ENCODE measurements at places on chromosomes 11 and 22.

GRCh38 chr11:131776211-131776610 lies 405.8 kb downstream of the NTM start:
- DNase-seq: no peak

GRCh38 chr11:11427542-11427941 lies 74.5 kb upstream of the CSNK2A3 start:
- peak; percentile 41 for DNase-seq

GRCh38 chr11:111603611-111604130 lies 1.4 kb downstream of the SIK2 start:
- DNase-seq: no peak

DNA sequence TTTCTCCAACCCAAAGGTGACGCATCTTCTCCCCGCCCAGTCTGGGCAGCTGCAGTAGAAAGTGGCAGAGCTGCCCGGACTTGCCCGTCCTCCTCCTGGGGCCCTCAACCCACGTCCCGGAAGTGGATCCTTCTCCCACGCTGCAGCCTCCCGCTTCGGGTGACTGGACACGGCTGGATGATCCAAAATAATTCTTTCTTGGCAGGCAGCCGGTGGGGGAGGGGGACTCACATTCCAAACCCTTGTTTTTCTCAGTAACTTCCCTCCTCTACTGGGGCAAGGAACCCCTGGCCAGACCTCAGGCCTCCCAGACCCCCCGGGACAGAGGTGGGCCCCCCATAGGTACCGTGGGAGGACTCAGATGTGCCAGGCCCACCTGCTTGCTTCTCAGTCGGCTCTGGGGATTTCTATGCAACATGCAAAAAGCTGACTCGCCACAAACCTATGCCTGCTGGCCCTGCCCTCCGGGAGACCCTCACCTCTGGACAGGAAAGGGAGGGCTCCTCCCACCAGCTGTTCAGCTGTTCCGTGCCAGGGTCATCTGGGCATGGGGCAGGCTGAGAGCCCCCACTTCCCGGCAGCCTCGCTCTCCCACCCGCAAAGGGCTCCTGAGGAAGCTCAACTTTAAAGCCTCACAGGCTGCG lies 1.4 kb downstream of the PLXNB2 start:
- peak; percentile 33 for DNase-seq

DNA sequence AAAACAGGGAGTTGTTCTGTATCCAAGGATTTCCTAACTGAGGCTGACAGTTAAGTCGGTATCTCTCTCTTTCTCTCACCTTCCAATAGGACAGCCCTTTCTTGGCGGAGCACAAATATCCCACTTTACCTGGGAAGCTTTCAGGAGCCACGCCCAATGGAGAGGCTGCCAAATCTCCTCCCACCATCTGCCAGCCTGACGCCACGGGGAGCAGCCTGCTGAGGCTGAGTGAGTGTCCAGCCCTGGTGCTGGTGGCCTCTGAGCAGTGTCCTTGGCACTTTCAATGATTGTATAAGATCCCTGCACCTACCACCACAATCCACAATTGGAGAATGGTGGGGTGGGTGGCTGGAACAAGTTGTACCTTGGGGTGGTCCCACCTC lies 33.7 kb downstream of the CYB5R2 start:
- peak; percentile 39 for DNase-seq

DNA sequence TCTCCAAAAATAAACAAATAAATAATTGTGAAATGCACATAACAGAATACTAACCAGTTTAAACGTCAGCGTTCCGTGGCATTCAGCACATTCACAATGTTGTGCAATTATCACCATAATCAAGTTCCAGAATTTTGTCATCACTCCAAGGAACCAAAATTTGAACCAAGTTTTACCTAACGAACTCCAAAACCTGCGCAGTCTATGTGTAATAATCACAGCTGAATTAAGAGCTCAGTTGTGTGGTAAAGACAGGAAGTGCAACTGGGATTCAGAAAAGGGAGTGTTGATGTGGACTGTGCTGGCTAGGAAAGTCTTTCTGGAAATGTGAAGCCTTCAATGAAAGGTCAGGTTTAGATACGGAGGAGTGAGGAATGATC lies 5.4 kb upstream of the MCAM start:
- no peak for DNase-seq

DNA sequence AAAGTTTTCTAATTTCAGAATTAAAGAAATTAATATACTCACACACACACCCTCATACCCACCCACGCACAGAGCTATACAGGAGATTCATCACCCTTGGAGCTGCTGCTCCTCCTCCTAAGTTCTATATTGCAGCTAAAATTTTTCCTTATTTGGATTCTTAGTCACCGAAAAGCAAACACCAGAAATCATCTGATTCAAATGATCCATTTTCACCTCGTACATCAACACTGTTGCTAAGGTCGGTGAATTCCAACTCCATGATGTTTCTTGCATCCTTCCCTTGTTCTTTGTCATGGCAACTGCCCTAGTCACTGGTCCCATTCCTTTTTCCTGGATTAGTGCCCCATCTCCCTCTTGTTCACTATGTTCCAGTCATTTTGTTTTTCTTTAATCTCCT lies 286.2 kb downstream of the GRM5 start:
- DNase-seq: no peak

GRCh38 chr11:1116666-1117390 lies 40.9 kb upstream of the MUC5AC start:
- no peak for DNase-seq

DNA sequence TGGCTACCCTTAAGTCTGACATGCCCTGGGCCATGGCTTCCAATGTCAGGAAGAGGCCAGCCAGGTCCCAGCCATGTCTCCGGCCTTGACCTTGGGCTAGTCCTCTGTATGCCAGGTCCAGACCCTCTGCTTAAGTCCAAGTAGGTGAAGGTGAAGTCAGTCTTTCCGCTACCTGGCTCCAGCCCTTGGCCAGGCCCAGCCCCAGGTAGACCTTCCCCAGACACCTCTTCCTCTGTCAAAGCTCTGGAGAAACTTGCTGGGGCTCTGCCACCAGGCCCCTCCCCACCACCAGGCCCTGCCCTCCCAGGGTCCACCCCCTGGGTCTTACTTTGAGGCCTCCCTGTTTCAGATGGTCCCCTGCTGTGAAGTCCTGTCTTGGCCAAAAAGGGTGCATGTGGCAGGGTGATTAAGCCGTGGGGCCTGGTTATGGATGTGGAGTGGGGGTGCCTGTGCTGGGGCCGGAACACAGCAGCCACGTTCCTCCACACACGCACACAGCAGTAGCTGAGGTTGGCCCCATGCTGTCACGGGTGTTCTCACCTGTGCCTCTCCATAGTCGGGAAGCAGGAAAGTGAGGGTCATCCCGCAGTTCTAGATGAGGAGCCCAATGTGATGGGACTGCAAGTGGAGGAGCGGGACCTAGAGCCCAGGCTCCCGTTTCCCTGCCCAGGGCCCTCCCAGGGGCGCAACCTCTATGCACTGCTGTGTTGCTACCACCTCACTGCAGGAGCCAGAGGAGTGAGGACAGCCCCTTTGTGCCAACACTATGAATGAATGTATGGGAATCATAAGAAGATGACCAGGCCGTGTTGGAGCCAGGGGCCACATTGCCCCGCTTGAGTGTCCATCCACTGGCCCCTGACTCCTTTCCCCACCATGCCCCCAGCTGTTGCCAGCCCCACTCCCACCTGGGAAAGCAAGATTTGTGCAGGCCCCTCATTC lies 72.2 kb downstream of the LINC01488 start:
- no peak for DNase-seq

DNA sequence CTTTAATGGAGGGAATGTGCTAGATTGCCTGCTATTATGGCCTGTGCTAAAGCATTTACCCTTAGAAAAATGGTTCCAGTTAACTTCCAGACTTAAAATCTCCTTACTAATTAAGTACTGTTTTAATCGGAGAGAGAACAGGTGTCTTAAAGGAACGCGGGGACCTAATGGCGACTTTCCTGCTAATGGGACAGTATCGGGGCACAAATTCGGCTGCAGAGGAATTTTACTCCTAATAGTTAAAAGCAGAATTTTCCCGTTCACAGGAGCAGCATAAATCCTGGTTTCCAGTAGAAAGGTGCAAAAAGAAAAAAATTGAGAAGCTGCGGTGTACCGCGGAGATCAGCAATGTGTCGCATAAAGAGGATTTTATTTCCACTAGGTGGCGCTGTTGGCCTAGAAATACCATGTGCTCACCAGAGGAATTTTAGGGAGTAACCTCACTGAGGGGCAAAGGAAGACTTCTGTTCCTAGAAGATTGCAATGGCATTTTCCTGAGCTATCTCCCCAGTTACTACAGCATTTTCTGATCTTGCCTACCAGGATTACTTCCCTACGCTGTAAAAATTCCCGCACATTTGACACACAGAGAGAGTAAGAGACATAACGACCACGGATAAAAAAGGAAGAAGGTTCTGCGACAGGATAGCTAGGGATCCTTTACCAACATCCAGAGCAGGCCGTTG lies 44.5 kb downstream of the ZNF280B start:
- DNase-seq: peak; percentile 87

- DNase-seq: peak; percentile 34
Measured at GRCh38 chr22:20751185-20751851, 22.6 kb upstream of the SERPIND1 start.

DNA sequence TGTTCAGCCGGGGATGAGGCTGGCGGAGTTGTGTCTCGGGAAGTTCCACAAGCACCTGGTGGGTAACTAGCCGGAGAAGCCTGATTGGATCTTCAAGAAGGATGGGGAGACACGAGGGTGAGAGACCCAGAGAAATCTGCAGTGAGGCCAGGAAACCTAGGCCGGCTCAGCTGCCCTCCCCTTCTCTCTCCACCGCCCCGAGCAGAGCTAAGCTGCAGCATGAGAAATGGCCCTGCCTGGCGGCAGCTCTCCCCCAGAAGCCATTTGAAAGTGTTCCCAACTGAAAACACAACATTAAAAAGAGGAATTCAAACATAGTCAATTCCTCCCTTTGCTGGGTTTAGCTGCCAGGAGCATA lies 77.8 kb upstream of the SHISAL1 start:
- no peak for DNase-seq

DNA sequence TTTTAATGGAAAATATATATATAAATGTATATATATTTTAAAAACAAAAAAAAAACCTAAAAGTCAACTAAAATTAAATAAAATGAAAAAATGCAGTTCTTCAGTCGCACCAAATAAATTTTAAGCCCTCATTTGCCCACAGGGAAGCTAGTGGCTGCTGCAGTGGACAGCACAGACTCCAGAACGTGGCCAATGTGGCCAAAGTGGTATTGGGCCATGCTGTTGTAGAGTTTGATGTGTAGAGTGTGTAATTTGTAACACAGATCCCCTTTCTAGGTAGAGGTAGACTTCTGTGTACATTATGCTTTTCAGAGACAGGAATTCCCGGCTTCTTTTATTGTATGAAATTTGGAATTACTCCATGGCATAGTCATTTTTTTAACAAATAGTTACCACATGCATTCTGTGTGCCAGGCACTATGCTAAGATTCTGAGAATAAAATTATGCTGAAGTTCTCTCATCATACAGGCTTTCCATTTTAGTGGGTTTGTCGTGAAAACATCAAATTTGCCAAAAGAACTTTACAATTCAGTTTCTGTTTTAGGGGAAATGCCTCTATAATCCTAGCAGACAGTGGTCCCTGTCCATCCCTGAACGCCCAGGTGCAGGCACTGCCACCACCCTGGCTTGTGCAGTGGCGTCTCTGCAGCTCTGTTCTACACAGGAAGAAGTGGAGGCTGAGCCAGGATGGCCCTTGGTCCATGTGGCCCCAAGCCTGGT lies 68.5 kb downstream of the MED15 start:
- DNase-seq: no peak

DNA sequence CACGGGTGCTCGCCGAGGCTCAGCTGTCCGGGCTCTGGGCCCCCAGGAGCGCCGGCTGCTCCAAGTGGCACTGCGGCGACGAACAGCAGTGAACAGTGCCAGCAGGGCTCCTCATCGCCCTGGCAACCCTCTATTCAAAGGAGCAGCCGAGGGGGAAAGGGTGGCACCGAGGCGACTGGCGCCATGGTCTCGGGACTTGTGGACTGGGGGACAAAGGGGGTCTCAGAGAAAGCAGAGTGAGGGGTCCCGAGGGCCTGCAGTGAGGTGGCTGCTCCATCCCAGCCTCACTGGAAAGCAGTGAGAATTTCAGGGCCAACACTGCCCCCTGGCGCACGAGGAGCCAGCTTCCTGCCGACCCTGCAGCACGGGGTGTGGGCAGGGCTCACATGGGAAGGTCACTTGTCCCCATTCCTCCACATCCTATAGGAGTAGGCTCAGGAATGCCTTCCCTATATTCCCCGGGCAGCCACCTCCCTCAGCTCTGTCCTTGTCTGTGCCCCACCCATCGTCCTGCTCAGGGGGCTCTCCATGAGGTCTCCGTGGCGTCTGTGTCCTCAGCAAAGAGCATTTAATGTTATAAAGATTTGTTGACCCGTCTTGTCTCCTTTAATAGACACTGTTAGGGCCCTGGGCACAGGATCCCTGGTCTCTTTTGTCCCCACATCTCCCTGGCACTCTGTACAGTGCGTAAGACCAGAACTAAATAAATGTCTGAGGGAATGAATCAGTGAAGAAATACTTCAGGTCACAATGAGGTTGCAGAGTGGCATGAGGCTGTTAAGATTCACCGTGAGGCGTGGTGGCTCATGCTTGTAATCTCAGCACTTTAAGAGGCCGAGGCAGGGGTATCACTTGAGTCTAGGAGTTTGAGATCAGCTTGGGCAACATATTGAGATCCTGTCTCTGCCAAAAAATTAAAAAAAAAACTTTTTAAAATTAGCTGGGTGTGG lies 26.4 kb downstream of the LRFN4 start:
- DNase-seq: peak; percentile 82

DNA sequence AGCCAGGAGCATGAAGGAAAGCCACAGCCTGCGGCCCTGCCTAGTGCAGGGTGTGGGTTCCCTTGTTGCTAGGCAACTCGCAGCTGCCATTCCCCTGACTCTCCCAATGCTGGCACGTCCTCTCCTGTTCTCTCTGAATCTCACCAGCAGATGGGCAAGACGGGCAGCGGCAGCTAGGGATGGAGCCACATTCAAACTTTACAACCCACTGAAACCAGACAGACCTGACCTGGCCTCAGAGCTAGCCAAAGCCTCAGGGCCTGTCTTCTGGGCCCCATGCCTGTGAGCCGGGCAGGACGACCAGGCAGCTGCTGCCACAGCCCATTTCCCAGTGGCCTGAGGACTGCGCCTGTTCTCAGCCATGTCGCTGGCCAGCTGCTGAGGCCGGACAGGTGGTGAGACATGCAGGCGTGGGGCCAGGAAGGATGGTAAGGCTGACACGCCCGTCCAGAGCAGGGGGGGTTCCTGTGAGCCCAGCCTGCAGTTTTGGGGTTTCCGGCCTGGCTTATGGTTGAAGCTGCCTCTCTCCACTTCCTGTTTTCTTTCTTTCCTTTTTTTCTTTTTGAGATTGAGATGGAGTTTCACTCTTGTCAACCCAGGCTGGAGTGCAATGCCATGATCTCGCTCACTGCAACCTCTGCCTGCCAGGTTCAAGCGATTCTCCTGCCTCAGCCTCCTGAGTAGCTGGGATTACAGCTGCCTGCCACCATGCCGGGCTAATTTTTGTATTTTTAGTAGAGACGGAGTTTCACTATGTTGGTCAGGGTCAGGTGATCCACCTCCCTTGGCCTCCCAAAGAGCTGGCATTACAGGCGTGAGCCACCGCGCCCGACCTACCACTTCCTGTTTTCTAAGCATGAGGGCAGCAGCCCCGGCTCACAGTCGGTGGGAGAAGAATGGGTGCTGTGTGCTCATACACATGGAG lies 4.1 kb downstream of the SUN2 start:
- DNase-seq: no peak
